ENCODE measurements at places on chromosomes 6 and 20.

GRCh38 chr6:36136551-36136950, 6.2 kb downstream of the MAPK13 start:
- DNase-seq, result no peak

DNA sequence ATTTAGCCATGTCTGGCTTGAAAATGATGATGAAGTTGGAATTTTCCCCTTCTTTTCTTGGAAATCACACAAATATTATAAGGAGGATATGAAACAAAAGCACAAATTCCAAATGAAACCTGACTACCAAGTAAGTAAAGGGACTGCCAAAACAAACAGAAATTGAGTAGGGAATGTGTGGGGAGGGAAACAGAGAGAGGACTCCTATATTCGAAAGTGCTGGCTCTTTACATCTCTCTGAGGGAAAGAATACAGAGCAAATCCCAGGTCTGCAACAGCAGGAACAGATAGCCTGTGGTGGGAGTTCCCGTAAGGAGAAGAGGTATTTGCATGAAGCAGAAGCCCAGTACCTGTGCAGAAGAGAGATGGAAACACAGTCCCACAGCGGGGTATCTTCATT, 583.7 kb downstream of the EPM2A start:
- DNase-seq, result no peak

DNA sequence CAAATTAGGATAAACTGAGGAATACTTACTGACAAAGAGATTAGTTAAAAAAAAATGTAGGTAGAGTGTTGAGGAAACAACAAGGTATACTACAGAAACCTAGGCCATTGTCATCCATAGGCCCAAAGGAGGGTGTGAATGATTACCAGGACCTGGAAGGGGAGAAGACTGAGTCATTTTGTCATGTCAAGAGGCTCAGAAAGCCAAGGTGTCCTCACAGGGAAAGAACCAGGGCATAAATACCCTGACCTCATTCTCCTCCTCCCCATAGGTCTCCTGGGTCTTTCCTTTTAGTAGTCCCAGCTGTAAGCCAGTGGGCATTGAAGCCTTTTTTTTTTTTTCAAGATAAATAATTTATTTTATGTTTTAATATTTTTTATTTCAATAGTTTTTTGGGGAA, 582.1 kb upstream of the JAG1 start:
- no peak for DNase-seq

DNA sequence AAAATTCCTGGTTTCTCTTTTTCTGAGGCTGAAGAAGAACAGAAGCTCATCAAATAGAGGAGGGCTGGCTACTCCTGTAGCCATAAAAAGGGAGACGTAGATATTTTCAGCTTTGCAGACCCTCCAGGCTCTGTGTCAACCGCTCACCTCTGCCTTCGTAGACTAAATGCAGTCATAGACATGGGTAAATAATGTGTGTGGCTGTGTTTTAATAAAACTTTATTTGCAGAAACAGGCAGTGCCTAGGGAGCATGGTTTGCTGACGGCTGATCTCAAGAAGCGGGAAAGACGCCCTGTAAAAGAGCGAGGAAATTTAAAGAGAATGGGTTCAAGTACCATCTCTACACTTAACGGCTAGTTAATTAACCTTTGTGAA, 171.8 kb downstream of the BCAS1 start:
- DNase-seq, result no peak

DNA sequence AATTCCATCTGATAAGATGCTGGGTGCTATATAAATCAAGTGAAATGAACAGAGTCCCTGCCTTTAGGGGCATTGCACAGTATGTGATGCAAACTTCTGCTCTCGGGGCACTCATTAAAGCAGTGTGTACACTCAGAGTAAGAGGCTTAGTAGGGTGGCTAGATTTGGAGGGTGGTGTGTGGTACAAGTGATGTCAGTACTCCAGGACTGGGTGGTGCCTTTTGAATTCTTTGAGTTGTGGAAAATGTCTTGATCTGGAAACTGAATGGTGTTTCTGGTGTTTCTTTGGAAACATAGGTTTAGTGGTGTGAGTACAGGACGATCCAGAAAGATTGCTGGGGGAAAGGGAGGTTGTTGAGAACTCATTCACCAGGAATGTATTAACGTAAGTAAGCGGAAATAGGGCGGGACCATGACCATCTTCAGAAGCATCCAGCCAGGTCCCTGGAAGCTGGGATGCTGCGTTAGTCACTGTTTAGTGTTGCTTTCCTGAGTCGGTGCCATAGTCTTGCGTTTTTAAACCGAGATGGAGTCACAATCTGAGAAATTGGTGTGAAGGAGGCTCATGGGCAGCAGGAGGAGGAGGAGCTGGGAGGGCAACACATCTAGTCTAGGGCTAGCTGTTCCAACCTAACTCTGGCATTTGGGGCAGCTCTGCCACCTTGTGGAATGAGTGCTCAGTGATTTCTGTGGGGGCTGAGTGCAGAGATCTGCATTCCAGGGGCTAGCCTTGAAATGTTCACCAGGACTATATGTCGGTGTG, 70.3 kb downstream of the SCAND1 start:
- DNase-seq, result peak; percentile 100

DNA sequence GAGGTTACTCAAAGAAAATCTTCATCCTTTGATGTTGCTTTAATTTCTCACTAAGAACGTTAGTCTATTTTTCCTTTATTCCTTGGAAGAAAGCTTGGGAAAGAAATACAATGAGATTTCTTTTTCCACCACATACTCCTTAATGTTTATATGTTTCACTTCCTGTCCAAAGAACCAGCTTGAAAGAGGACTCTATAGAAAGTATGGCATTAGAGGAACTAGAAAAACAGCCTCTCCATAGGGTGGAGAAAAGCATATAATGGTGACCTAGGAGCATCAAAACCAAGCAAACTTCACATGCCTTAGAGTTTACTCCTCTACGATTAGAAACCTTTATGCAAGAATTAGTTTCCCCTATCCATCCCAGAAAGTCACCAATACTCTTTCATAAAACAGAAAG, 131.1 kb downstream of the OPRM1 start:
- no peak for DNase-seq

DNA sequence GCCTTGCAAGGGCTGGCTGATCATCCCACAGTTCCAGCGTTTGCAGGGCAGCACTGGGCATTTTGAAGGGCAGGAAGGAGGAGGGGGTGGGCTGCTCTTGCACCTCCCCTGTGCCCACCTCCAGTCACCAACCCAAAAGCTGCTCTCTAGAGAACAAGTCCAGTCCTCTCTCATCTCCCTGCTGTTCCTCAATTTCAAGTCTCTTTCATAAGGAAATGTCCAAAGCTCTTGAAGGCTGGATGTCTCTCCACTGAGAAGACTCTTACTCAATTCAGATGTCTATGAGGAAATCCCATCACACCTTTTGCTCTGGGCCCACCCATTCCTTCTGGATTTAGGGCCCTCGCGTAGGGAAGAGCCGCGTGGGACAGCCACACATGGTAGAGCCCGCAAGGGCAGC, 31.7 kb downstream of the WRNIP1 start:
- no peak for DNase-seq

- no peak for DNase-seq
Measured at GRCh38 chr20:62420846-62421715, 6.3 kb downstream of the RBBP8NL start.

GRCh38 chr6:127392301-127392700, 48.9 kb upstream of the ECHDC1 start:
- DNase-seq, result no peak

- DNase-seq, result no peak
Measured at GRCh38 chr6:150806790-150807189, 58.7 kb upstream of the MTHFD1L start.

Measured in GM04503 (cell line).